CD4-positive, alpha-beta T cell treated with Interleukin-15 for 4 hours (primary cell): ENCODE measurements at places on chromosomes 5 and 9.

GRCh38 chr5:78295035-78295961, 800 bp upstream of the AP3B1 start:
- peak; percentile 50 for DNase-seq

- DNase-seq = no peak
Observed at GRCh38 chr5:179873588-179874110, 15.0 kb upstream of the MRNIP start.

DNA sequence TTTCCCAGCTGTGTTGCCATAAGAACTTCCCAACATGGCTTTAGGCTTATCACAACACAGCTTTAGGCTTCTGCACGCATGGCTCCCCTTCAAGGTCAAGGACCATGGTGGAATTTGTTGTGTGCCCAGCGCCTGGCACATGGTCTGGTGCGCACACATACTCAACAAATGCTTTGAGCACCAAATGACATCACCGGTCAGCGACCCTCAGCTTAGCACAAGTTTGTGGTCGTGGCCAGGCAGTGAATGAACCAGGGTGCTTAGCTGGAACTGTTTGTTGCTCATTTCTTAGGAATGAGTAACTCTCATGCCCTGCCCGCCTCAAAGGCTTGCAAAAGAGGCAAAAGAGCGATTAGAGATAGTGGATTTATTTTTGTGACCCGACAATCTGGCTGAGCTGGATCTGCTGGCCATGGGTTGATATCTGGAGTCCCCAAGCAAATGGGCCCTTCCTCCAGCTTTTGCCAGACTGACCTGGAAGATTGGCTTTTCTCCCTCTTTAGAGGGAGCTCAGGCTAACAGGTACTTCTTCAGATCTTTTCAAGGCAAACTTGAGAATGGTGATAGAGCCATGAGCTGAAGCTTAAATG, 58.9 kb downstream of the DAP start:
- DNase-seq = no peak

DNA sequence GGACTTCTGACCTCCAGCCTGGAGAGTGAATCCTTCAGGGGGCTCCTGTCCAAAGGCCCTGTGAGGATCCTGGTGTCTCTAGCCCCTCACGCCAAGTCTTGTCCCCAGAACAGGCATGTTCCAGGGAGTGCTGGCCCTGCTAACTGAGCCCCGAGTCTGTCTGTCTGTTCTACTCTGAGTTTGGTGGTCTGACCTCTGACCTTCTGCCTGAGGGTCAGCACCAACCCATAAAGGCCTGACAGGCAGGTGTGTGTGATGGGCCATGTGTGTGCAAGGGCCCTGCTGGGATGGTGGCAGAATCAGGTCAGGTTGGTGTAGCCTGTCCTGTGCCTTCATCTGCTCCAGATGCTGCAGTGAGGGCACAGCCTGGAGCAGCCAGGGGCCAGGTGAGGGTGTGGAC, 46.3 kb downstream of the PHF2 start:
- DNase-seq = no peak

DNA sequence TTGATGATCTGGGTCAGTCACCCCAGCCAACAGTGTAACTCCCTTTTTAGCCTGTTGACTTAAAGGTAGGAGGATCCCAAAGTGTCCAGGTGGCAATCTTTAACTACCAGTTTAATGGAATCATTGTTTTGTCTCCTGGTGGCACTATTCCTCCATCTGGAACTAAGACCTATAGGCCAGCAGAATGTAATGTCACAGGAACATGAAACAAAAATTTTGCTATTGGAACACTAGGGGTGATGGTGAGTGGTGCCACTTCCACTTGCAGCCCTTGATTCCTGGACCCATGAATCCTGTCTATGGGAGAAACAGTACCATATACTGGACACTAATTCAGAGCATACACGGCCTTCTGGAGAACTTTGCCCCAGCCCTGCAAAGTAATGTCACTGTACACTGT, 219.5 kb upstream of the RASA1 start:
- DNase-seq = no peak

GRCh38 chr5:149042865-149043264, 20.0 kb downstream of the SH3TC2 start:
- no peak for DNase-seq

GRCh38 chr9:87309236-87309635, 188.4 kb upstream of the DAPK1 start:
- no peak for DNase-seq

GRCh38 chr5:91160714-91161285, 222.3 kb downstream of the ARRDC3 start:
- DNase-seq = no peak

- DNase-seq = no peak
Observed at GRCh38 chr9:72351538-72352453, 13.2 kb downstream of the ZFAND5 start.

DNA sequence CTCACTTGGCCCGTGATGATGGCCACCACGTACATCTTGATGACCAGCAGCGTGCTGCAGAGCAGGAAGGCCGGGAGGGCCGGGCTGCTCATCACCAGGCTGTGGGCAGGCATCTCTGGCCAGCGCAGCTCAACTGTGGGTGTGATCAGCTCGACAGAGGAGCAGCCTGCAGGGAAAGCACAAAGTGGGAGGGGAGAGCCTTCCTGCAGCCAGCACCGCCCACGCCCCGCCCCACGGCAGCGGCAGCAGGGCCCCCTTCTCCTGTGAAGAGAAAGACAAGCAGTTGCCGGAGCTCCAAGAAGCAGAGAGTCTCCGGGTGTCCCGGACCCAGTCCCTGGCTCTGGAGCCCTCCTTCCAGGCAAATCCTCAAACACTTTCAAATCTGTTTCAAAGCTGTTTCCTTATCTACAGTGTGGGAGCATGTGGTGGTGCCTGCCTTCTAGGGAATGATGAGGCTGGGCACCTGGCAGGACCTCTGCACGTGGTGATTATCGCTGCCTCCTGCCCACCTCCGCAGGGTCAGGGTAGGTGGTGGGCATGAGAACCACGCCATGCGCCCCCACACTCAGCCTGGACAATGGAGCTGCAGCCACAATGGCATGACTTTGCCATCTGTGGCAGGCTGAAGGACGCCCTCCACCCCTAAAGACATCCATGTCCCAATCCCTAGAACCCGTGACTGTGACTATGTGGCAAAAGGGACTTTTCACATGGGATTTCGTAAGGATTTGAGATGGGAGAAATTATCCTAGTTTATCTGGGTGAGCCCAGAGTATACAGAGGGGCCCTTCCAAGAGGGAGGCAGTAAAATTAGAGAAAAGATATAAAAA, at the start of gene PTGES:
Gene PTGES, minus strand, starts transcription at position 143 of the 830 bp plus-strand sequence. Its CDS starts 30 bp downstream, at position 113.
- peak; percentile 25 for DNase-seq

DNA sequence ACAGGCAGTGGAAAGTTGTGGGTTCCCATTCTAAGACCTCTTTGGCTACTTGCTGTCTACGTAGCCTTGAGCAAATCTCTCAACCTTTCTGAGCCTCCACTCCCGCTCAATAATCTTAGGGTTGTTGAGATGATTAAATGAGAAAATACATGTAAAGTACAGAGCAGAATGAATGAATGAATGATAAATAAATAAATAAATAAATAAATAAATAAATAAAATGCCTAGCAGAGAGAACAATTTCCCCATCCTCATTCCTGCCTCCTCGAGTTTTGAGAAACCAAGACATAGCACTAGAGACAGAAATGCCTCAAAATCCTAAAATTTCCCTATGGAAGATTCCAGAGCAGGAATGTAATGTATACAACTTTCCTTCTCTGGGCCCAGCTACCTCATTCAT, 128.3 kb upstream of the RAD23B start:
- no peak for DNase-seq

GRCh38 chr5:103821361-103821760, 258.8 kb upstream of the NUDT12 start:
- DNase-seq = no peak

GRCh38 chr5:5332287-5332686, 90.2 kb upstream of the ICE1 start:
- DNase-seq = no peak

- DNase-seq = no peak
Observed at GRCh38 chr9:95268681-95269080, 48.8 kb downstream of the FANCC start.

DNA sequence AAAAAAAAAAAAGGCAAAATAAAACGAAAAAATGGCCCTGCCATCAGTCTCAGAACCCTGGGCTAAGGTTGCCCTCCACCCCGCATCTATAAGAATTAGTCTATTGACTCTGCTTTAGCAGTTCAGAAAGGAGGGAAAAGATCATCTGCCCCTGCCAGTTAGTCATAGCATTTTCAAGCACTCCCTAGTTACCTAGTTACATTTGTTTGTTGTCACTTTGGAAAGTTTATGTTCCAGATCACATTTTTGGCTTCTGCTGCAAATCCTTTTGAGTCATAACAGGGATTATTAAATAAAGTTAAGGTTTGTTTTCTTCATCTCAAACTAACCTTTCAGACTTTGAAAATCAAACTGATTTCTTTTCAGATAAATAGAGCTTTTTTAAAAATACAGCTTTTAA, 52.1 kb downstream of the AQP7 start:
- DNase-seq = no peak

- DNase-seq = no peak
Observed at GRCh38 chr5:113909782-113910181, 396.3 kb downstream of the YTHDC2 start.

DNA sequence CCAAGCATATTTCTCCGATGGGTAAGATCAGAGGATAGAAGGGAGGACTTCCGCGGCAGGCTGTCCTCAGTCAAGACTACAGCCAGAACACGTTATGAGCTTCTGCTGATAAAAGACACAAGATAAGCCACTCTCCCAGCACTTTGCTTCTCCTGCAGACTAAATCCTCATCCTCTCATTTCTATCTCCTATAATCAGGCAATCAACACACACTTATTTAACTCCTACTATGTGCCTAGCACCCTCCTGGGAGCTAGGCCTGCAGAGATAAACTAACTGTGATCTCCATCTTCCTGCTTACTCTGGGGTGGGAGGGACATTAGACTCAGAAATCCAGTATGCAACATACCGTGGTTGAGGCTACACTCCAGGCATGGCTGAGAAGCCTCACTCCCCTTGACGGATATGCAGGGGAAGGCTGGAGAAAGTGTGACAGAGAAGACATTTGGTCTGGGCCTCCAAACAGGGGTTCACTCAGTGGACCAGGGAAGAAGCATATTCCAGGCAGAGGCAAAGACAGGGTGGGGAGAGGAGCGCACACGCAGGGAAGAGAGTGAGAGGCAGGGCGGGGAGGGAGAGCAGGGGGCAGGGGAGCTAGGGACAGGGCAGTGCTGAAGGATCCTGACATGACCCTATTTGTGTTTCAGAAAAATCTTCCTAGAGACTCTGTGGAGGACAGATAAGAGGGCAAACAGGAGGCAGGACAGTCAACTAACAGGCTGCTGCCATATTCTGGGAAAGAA, 274.1 kb downstream of the DENND1A start:
- no peak for DNase-seq

- no peak for DNase-seq
Observed at GRCh38 chr5:82707741-82708140, 369.5 kb downstream of the TMEM167A start.

GRCh38 chr5:4634342-4634741, 505.8 kb upstream of the ADAMTS16 start:
- DNase-seq = no peak

DNA sequence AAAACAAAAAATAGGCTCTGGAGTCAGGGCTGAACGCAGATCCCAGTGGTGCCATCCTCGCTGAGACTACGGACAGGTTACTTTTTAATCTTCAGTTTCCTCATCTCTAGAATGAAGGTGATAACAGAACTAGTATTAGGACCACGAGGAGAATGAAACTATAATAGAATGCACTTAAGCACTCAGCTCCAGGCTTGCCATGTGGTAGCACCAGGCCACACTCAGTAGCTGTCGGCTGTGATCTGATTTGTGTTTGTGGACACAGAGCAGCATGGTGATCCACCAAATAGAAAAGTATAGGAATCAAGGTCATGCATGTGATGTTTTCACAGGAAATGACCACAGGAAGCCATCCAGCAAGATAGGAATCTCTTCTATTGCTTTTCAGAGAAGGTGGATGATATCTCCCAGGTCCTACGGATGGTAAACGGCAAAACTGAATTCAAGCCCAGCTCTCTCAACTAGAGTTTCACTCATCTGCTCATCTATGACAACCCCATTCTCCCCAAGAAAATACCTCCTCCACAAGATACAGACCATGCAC, 498.0 kb downstream of the SPOCK1 start:
- no peak for DNase-seq

- no peak for DNase-seq
Observed at GRCh38 chr9:35869621-35870216, 482 bp downstream of the OR13J1 start.

DNA sequence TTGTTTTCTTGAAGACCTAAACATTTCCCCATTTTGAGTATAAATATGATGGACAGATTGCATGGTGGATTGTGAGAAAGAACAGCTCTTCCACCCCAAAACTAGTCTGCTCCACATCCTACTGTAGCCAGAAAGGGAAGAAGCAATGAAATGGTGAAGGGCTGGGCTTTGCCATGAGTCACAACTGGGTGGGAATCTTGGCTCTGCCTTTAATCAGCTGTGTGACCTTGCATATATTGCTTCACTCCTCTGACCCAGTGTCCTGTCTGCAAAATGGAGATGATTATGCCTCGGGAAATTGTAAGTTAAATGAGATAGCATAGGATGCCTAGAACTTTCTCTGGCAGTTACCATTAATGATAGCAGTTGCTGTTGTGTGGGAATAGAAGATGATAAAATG, 101.9 kb downstream of the PDE8B start:
- DNase-seq = no peak

DNA sequence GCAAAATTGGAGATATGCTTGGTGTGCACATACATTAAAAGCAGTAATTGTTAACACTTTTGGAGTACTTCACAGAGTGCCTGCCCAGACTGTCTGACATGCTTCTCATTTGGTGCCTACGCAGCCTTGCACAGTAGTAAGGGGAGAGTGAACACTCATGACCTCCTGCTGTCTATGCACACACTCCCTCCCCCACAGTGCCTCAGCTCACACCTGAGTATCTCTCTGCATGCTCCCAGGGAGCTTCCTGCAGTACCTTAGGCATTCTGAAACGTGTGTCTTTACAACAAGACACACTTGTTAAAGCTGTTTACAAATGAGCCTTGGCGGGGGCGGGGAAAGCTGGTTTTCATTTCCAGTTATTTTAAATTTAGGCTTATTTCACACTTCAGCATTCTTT, 18.0 kb downstream of the MAP3K1 start:
- no peak for DNase-seq

GRCh38 chr9:124513376-124513994, 6.3 kb upstream of the NR5A1 start:
- no peak for DNase-seq

- no peak for DNase-seq
Observed at GRCh38 chr9:123355761-123356431, at the start of gene CRB2. TSS of gene CRB2 (plus strand) at chr9:123356197. CDS start at chr9:123356261, 64 bp downstream.

- no peak for DNase-seq
Observed at GRCh38 chr5:123208668-123209501, 119.8 kb downstream of the PRDM6 start.

DNA sequence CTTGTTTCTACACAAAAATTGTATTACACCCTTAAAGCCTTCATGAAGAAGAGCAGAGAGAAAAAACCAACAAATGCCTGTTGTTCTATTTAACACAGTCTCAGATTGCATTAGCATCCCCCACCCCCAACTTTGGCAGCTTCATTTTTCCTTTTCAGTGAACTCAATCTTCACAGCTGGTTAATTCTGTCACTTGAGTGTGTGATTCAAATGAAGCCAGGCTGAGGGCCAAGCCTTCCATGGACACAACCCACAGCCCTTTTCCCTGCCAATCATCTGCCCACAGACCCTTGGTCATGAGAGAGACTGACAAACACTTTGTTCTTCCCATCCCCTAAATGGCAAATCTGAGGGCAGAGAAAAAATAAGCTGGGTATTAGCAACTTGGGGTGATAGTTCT, 217.5 kb upstream of the NMUR2 start:
- DNase-seq = no peak
